Stimulated activated CD4-positive, alpha-beta T cell treated with anti-CD3 and anti-CD28 coated beads, Interleukin-1b, Interleukin-23, amount 100 ng/mL, for 4 hours (primary cell): ENCODE measurements at places on chromosomes 11 and 22.
A peak's percentile ranks its signal among the peaks of the same experiment; 100 is the strongest.

DNA sequence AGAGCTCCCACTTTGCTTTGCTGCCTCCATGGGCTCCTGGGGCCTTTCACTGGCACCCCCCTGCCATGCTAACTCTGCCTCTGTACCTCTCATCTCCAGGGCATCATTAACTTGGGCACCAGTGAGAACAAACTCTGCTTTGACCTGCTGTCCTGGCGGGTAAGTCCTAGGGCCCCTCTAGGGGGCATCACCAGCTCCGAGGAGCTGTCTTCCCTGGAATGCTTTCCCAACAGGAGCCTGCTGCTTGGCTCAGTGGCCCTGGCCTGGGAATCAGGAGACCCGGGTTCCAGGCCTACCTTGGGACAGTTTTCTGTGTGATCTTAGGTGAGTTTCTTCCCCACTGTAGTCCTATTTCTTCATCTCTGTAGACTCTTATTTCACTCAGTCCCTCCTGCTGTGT, 5.1 kb downstream of the ACCS start:
- DNase-seq = no peak

- DNase-seq = no peak
Observed at GRCh38 chr11:26297189-26297975, 34.5 kb upstream of the ANO3 start.

DNA sequence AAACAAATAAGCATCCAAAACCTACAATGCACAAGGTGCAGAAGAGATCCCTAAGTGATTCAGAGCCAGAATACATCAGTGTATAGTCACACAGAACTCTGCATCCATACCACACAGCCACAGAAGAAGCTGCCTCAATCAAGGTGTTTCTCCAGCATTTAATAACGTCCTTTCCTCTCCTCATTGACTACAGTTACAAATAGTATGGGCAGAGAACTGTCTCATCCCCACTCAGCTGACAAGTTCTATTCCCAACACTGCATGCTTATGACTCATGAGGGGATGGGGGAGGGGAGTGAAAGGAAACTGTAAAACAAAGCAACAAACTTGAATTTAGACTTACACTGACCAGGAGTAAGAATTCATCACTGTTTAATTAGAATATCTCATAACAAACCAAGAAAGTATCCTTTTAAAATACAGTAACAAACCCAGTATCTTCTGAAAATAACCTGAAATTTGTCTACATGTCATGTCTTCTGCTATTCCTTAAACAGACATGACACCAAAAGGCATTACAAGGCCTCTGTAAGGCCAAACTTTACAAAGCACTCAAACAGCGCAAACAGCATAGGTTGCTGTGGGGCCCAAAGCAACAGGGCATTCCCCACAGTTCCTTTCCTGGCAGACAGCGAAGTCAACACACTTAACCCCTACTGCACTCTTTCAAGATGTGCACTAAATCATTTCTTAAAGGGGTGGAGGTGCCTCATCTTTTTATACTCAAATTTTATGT, 29.3 kb downstream of the CELF1 start:
- peak; percentile 21 for DNase-seq

GRCh38 chr11:74037309-74037708, 28.4 kb upstream of the UCP3 start:
- no peak for DNase-seq

DNA sequence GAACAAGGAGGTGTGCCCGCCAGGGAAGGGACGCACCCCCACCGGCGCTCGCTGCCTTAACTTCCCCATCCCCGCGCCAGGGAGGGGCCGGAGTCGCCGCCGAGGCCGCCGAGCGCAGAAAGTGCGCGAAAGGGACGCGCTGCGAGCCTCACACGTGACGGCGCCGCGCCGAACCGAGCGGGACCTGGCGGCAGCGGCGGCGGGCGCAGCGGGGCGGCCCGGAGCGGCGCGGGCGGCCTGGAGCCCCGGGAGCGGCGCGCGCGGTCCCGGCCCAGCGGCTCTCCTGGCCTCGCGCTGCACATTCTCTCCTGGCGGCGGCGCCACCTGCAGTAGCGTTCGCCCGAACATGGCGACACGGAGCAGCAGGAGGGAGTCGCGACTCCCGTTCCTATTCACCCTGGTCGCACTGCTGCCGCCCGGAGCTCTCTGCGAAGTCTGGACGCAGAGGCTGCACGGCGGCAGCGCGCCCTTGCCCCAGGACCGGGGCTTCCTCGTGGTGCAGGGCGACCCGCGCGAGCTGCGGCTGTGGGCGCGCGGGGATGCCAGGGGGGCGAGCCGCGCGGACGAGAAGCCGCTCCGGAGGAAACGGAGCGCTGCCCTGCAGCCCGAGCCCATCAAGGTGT, at the start of gene SORL1:
SORL1 (plus strand) TSS at position 329 of the 623 bp plus-strand sequence; CDS start at position 347, 18 bp downstream.
- DNase-seq = peak; percentile 54

GRCh38 chr11:71542879-71543777, 5.1 kb upstream of the KRTAP5-9 start:
- DNase-seq = no peak

DNA sequence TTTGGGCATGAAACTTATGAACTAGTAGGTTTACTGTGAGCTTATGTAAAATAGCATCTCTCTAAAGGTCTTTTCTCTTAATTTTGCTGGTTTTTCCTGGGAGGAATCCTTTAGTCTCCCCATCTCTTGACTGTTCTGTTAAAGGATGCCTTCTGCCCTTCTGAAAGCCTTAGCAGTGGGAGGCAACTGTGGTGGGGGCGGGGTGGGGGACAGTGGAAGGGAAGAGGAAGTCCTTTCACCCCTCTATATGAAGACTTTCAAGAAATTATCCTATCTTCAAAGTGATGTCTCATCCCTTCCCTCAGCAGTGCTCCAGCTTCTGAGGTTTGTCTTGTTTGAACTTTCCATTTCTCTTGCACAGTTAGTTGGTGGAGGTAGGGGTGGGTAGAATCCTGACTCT, 73.1 kb downstream of the ELP4 start:
- no peak for DNase-seq

GRCh38 chr11:104934594-104934993, 33.8 kb downstream of the CASP4 start:
- no peak for DNase-seq

- no peak for DNase-seq
Observed at GRCh38 chr11:109077291-109077920, 344.6 kb upstream of the C11orf87 start.

- DNase-seq = no peak
Observed at GRCh38 chr22:46465345-46465720, 72.1 kb downstream of the CELSR1 start.

DNA sequence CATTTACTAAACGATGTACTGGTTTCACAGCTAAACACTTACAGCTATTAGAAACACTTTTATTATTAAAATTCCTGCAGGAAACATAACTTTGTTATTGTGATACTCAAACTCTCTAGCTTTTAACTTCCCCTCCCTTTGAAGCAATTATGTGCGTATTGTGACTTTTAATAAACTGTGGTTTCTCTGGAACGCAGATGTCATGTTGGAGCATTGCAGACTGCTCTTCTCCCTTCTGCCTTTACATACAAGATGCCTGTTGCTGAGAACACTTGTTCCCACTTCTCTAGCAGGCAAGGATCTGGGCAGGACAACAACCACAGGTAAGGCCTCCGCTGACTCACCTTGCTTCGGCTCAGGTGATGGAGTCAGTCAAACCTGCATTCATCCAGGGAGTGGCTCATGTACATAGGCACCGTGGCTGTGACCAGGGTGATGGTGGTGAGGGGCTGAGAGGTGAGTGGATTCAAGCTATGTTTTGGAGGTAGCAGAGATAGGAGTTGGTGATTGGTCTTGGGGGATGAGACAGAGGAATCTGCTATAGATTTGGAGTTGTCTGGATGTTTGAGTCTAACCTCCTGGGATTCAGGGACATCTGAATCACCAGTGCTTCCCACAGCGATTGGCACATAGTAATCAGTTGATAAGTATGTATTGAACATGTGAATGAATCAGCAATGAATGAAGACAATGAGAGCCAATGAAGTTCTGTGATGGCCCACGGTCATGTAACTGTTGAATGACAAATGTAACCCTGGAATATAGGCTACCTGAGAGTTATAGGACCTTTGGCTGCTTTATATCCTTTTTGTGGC, 106.0 kb downstream of the ADAMTS15 start:
- DNase-seq = no peak

DNA sequence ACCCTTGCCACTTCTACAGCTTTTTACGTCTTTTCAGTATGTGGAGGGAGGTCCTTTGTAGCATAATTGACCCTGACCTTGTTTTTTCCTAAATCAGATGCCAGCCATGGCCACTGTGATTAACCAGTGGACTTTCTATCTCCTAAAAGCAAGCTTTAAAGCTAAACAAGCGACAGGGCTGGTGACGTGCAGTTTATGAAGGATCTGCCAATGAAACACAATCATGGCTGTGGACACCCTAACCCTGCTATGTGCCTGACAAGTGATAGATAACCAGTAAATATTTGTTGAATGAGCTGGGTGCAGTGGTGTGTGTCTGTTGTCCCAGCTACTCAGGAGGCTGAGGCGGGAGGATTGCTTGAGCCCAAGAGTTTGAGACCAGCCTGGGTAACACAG, 64.2 kb downstream of the LIF start:
- no peak for DNase-seq

- no peak for DNase-seq
Observed at GRCh38 chr11:130159139-130159538, 443 bp upstream of the ST14 start.

- no peak for DNase-seq
Observed at GRCh38 chr11:2691991-2692875, 7.6 kb downstream of the KCNQ1OT1 start.

DNA sequence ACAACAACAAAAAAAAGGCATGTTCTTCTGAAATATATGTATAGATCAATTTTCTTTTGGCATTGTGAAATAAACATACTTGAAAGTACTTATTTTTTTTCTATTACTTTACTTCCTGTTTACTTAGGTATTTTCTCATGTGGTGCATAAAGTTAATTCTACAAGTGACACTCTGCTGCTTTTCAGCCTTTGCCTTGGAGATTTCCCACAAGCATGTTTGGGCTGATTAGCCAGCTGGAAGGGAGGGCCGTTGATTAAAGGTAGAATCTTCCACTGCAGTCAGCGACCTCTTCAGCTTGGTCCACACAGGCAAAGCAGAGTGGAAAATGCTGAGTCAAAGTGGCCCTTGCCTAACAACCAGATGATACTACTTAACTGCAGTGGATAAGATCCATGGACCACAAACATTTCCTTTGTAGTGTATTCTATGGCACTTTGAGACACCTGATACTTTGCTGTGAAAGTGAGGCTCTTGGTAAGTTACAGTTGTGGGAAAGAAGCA, 176.0 kb downstream of the ARHGAP42 start:
- DNase-seq = no peak

DNA sequence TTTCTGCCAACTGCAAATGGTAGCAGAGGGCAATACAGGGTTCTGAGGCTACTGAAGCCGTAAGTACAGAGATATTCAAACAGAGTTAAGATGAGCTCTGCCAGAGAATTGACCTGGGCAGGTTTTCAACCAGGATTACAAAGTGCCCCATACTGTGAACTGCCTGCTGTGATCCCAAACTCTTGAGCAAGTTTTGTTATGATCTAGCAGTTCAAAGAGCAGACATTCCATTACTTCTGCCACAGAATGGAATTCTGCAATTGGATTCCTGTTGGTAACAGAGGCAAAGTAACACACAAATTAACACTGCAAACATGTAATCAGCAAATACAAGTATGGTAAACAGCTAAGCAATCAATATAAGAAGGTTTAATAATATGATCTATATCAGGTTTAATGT, 31.2 kb downstream of the ALG9 start:
- DNase-seq = no peak

DNA sequence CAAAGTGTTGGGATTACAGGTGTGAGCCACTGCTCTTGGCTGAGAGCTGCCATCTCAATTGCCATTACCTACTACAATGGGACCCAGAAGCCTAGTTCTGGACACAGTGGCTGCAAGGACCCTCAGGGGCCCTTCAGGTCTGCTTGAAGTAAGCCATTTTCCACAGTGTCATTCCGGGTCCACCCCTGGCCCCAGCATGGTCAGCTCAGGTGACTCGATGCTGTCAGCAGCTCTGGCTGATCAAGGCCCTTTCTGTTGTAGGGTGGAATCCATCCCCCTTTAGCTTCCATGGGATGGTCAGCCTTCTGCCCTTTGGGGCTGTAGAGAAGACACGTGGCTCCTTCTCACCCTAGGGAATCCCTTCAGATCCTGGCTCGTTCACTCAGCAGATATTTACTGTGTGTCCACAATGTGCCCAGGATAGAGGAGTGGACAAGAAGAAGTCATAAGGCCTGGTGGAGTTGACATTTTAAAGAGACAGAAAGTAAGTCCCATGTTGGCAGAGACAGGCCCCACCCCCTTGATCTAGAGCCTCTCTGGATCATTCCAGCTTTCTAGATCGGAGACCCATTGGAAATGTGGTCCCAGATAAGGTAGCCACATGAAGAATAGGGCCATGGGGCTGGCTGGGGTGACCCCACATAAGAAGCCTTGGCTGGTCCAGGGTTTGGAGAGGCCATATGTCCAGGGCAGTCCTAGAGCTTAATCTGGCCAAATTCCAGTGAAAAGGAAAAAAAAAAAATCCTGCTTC, 15.1 kb upstream of the KAT5 start:
- no peak for DNase-seq

- no peak for DNase-seq
Observed at GRCh38 chr11:83025267-83025704, 46.4 kb downstream of the RAB30 start.

- no peak for DNase-seq
Observed at GRCh38 chr11:42620796-42621195, 691.0 kb upstream of the API5 start.

GRCh38 chr11:12786450-12786849, 112.2 kb downstream of the TEAD1 start:
- DNase-seq = no peak

- DNase-seq = no peak
Observed at GRCh38 chr11:44766972-44767278, 40.2 kb downstream of the TSPAN18 start.

DNA sequence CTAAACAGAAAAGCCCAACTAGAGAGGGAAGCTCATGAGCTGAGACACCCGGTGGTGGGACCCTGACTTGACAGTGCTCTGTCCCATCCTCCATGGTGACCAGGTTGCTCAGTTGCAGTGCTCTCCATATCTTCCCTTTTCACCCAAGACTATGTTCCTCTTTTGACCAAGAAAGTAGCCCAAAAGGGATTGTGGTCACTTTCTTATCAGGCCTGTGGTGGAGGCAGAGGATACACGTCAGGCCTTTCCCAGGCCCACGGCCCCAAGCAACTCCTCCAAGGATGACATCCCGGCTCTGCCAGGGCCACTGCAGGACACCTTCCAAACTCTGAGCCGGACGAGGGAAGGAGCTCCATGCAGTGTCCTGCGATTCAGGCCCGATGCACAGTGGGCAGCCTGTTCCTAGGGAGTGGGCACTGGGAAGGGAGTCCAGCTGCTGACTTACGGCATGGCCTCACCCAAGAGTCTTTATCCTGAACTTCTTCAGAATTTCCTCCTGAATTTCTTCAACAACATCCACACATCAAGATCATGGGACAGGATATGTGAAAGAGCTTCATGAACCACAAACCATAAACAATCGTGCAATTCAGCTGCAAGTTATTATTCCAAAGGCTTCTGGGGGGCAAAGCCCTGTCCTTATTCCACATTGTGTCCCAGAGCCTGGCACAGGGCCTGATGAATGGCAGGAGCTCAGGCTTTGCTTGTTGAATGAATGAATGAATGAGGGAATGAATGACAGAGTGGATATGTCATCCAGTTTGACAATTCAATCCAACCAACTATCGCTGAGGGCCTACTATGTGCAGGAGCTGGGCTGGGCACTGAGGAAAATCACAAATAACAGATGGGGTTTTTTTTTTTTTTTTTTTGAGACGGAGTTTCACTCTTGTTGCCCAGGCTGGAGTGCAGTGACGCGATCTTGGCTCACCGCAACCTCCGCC, 36.0 kb upstream of the MYH9 start:
- no peak for DNase-seq

GRCh38 chr22:37223965-37224551, 11.8 kb upstream of the SSTR3 start:
- no peak for DNase-seq

- no peak for DNase-seq
Observed at GRCh38 chr11:22342211-22343031, 4.2 kb downstream of the SLC17A6 start.
